ENCODE measurements at places on chromosomes 6 and 20.

GRCh38 chr20:36098364-36098763 lies 56.2 kb upstream of the EPB41L1 start:
- DNase-seq = no peak
- no peak overlapping the region for H3K27ac ChIP-seq
- H3K4me1 ChIP-seq = peaks cover 28% of the 10 kb centered on the region
- H3K4me3 ChIP-seq = no peak overlapping the region
- peaks cover 100% of the 10 kb centered on the region for H3K27me3 ChIP-seq
- no peaks in the 10 kb centered on the region for H3K36me3 ChIP-seq

DNA sequence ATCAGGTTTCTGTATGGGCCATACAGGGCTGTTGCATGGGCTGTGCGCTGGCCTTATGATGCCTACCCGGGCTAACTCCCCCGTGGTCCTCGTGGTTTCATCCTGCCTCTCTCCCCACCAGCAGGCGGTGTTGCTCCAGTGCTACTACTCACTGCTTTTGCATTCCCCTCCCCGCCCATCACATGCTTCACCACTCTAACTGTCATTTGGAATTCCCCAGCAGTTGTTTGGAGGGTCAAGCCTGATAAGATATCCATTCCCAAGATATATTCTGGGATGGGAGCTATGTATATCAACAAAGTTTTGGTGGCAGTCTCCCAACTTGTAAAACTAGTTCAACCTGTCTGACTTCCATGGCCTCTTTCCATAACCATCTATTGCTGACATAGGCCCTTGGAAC lies 233.2 kb upstream of the SOX4 start:
- no peak overlapping the region for H3K4me3 ChIP-seq
- no peaks in the 10 kb centered on the region for H3K36me3 ChIP-seq
- no peak overlapping the region for H3K27ac ChIP-seq
- H3K4me1 ChIP-seq = peaks cover 30% of the 10 kb centered on the region

- H3K4me3 ChIP-seq = peak overlapping the region; percentile 56
- H3K36me3 ChIP-seq = peaks cover 16% of the 10 kb centered on the region
- H3K27me3 ChIP-seq = no peaks in the 10 kb centered on the region
- no peak overlapping the region for H3K27ac ChIP-seq
- DNase-seq = peak; percentile 63
Measured at GRCh38 chr20:58891086-58891717, 38.7 kb downstream of the GNAS start.

- H3K36me3 ChIP-seq = no peaks in the 10 kb centered on the region
- no peak overlapping the region for H3K4me3 ChIP-seq
- no peak overlapping the region for H3K27ac ChIP-seq
- peaks cover 8% of the 10 kb centered on the region for H3K4me1 ChIP-seq
Measured at GRCh38 chr6:46657642-46658041, 4.9 kb downstream of the SLC25A27 start.

DNA sequence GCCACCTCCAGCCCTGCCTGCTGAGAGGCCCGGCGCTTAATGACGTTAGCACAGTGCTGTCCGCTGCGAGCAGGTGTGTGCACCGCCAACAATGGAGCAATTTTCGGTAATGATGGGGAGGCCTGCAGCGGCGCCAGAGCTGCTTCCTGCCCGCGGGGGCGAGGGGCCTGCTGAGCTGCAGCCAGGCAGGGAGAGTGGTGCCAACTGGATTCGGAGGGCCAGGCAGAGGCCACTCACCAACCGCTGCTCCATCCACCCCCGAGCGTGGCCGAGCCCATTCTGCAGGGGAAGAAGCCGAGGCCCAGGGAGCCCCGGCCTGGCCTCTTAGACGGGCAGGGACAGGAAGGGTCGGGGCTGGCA lies 9.6 kb downstream of the HRH3 start:
- H3K27ac ChIP-seq = no peak overlapping the region
- no peak for DNase-seq
- no peak overlapping the region for H3K4me3 ChIP-seq
- no peaks in the 10 kb centered on the region for H3K27me3 ChIP-seq
- H3K4me1 ChIP-seq = peaks cover 3% of the 10 kb centered on the region

DNA sequence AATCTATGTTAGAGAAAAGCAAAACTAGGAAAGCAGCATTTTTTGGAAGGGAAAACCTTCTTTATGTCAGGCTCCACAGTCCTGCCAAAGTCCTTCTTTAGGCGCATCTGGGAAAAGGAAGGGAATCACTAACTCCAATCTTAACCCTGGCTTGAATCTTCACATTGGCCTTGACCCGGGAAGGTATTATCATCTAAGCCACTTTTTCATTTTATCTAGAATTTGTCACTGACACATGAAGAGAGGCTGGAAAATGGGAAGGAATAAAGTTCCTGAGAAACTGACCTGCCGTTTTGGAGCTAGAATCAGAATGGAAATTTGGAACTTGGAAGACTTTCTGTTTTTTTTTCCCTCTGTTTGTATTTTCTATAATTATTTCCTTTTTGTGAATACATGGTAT lies 53.4 kb upstream of the UTRN start:
- no peak for DNase-seq
- H3K4me1 ChIP-seq = peaks cover 33% of the 10 kb centered on the region
- no peak overlapping the region for H3K4me3 ChIP-seq
- no peaks in the 10 kb centered on the region for H3K27me3 ChIP-seq

GRCh38 chr20:43960231-43960630 lies 45.6 kb downstream of the TOX2 start:
- H3K4me1 ChIP-seq = peaks cover 40% of the 10 kb centered on the region
- H3K27ac ChIP-seq = no peak overlapping the region
- H3K27me3 ChIP-seq = peaks cover 17% of the 10 kb centered on the region
- no peak overlapping the region for H3K4me3 ChIP-seq
- DNase-seq = no peak

DNA sequence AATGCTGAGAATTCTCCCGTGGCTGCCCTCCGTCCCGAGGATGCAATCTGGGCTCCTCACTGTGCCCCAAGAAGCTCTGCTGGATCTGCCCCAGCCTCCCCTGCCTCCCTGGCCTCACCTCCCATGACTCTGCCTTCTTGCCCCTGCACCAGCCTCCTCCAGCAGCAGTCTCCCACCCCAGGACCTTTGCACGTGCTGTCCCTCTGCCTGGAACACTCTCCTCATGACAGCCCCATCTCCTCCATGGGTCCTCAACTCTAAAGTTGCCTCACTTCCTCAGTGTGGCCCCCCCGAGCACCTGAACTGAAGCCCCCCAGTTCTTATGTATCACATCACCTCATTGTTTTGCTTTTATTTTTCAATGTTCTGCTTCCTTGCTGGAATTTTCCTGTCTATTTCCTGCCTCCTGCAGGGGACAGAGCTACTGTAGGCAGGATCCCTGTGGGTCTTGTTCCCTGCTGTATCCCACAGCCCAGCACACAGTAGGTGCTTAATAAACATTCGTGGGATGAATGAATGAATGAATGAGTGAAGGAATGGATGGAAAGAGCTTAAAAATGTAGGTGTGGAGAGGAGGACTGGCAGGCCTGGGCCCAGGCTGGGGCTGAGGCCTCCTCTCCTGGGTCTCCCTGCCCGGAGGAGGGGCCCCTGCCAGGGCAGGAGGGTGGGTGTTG lies 42.2 kb downstream of the CEBPB start:
- H3K4me1 ChIP-seq = no peaks in the 10 kb centered on the region
- DNase-seq = no peak
- no peaks in the 10 kb centered on the region for H3K27me3 ChIP-seq

DNA sequence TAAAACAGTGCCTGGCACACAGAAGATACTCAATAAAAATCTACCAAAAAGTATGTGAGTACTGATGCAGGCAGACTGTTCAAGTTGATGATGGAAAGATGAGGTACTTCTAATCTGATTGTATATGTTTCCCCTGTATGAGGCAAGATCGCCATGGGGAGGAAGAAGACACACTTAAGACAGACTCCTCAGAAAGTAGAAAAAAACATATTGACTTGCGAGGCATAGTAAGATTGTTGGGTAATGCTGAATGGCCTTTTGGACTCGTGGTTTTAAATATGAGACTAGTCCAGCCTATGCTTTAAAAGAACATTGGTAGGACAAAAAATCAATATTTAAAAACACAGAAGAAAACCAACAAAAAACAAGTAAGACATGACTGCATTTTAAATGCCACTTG lies 72.6 kb downstream of the SHPRH start:
- no peak for DNase-seq
- no peaks in the 10 kb centered on the region for H3K27me3 ChIP-seq
- H3K27ac ChIP-seq = no peak overlapping the region
- H3K36me3 ChIP-seq = peaks cover 20% of the 10 kb centered on the region
- no peaks in the 10 kb centered on the region for H3K4me1 ChIP-seq

GRCh38 chr6:133814238-133814637 lies 74.7 kb upstream of the TCF21 start:
- DNase-seq = no peak
- H3K27ac ChIP-seq = no peak overlapping the region
- H3K4me3 ChIP-seq = no peak overlapping the region
- H3K27me3 ChIP-seq = no peaks in the 10 kb centered on the region

- H3K27ac ChIP-seq = peak overlapping the region; percentile 92
- peaks cover 5% of the 10 kb centered on the region for H3K27me3 ChIP-seq
- no peak for DNase-seq
- H3K4me3 ChIP-seq = no peak overlapping the region
- H3K4me1 ChIP-seq = peaks cover 49% of the 10 kb centered on the region
Measured at GRCh38 chr6:142569676-142570075, 267.9 kb downstream of the ADGRG6 start.

DNA sequence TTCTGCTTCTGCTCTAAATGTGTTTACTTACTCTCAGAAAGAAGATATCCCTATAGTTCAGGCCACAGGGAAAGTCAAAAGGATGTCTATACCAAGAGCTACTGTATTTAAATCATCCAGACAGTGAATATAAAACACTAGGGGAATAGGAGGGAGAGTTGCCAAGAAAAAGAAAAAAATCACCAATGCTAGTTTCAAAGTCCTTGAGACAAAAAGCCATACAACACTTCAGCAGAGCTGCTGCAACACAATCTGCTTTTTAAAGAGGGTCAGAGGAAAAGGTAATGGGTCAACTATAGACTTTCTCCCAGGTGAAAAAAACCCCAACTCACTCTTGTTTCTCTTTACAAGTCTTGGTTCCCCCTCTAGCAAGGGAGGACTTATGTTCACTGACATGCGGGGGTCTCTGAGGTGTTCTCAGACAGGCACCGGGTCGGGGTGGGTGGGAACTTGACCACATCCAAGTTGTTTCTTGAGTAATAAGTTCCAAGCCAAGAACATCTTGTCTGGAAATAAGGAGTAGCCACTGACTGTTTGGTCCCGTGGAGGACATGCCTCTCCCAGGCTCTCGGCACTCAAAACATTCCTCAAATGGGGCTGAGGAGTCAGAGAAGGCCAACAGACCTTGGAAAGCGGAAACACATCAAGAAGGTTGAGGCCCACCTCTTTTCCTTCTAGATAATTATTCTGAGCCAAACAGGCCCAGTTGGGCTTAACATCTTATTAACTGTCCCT lies 47.7 kb downstream of the GJA10 start:
- no peak overlapping the region for H3K27ac ChIP-seq
- no peak overlapping the region for H3K4me3 ChIP-seq
- no peaks in the 10 kb centered on the region for H3K27me3 ChIP-seq
- H3K4me1 ChIP-seq = no peaks in the 10 kb centered on the region
- no peaks in the 10 kb centered on the region for H3K36me3 ChIP-seq

- no peak for DNase-seq
- peaks cover 5% of the 10 kb centered on the region for H3K27me3 ChIP-seq
- no peaks in the 10 kb centered on the region for H3K36me3 ChIP-seq
- no peak overlapping the region for H3K27ac ChIP-seq
Measured at GRCh38 chr20:4216142-4216735, 200.9 kb upstream of the RNF24 start.

GRCh38 chr6:4319981-4320683 lies 184.8 kb upstream of the ECI2 start:
- DNase-seq = no peak
- no peak overlapping the region for H3K4me3 ChIP-seq
- peaks cover 47% of the 10 kb centered on the region for H3K4me1 ChIP-seq
- H3K27ac ChIP-seq = no peak overlapping the region
- peaks cover 6% of the 10 kb centered on the region for H3K27me3 ChIP-seq

DNA sequence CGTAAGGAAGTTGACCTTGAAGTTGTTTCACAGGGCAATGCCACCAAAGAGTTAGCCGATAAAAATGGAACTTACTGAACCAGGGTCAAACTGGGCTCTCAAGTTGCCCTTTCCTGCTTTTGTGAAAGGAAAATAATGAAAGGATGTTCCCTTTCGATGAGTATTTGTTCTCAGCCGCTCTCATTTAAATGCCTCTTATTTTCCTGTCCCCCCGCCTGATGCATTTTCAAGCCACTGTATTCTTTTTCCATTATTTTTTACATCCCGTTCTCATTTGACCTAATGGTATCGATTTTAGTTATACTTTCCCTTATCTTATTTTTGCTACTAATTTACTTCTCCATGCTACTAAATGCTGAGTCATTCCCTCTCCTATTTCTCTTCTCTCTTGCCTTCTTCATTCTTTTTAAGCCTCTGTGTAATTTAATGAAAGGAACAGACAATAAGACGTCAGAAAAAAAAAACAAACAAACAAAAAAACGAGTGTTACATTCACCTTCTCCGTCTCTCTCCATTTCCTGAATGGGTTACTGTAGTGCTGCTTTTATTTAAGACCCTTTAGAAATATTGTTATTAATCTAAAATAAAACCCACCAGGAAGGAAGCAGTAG lies 655 bp upstream of the NDUFAF4 start:
- no peaks in the 10 kb centered on the region for H3K27me3 ChIP-seq
- DNase-seq = no peak
- H3K4me3 ChIP-seq = peak overlapping the region; percentile 84
- H3K27ac ChIP-seq = peak overlapping the region; percentile 88
- H3K36me3 ChIP-seq = peaks cover 18% of the 10 kb centered on the region

- no peak overlapping the region for H3K4me3 ChIP-seq
- H3K27me3 ChIP-seq = peaks cover 15% of the 10 kb centered on the region
- H3K36me3 ChIP-seq = no peaks in the 10 kb centered on the region
- DNase-seq = no peak
Measured at GRCh38 chr6:1296542-1296941, 15.4 kb upstream of the FOXQ1 start.

GRCh38 chr20:40435146-40435895 lies 253.7 kb downstream of the MAFB start:
- peaks cover 21% of the 10 kb centered on the region for H3K4me1 ChIP-seq
- peaks cover 5% of the 10 kb centered on the region for H3K27me3 ChIP-seq
- H3K4me3 ChIP-seq = no peak overlapping the region
- H3K27ac ChIP-seq = no peak overlapping the region
- no peaks in the 10 kb centered on the region for H3K36me3 ChIP-seq
